Retina (tissue), 1 donor: ENCODE measurements at places on chromosomes 7 and 10.
A peak's percentile ranks its signal among the peaks of the same experiment; 100 is the strongest.

- no peak for DNase-seq
Measured at GRCh38 chr7:91346426-91346825, 82.2 kb downstream of the FZD1 start.

GRCh38 chr10:5284311-5285057 is 80.3 kb upstream of the UCN3 start:
- peak; percentile 21 for DNase-seq

GRCh38 chr7:84228526-84228925 is 33.9 kb upstream of the SEMA3A start:
- DNase-seq = no peak

- DNase-seq = peak; percentile 64
Measured at GRCh38 chr10:13001041-13001886, at the start of gene CCDC3. Gene CCDC3, minus strand, starts transcription at chr10:13001713. Its CDS starts 143 bp downstream, at chr10:13001570.

- no peak for DNase-seq
Measured at GRCh38 chr10:14040787-14041631, 289.7 kb downstream of the FRMD4A start.

DNA sequence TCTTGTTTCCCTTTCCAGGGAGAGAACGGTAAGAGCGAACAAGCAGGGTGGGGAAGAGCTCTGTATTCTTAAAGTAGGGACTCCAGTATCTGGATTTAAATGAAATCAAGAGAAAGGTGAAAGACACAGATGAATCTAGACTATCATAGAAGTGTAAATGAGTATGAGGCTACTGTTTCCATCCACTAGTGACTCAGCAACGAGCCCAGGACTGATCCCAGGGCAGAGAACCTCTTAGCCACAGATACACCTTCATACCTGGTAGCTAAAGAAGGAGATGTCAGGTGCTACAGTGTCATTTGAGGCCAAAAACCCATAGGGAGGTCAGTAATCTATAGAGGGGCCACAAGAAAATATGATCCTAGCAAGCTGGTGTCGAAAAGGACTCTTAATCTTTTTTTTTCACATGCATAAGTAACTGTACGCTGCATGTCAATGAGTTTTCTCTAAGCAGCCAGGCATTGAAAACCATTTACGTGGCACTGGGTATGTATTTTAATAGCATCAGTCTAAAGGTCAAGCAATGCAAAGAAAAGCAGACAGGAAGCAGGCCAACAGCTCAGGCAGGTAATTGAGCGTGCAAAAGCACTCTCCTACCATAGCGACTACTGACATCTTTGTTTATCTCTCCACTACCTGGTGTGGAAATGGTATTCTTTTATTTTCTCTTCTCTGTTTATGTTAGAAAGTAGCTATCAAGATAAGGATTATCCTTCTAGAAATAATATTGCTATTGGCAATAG is 91.5 kb upstream of the EGR2 start:
- no peak for DNase-seq

DNA sequence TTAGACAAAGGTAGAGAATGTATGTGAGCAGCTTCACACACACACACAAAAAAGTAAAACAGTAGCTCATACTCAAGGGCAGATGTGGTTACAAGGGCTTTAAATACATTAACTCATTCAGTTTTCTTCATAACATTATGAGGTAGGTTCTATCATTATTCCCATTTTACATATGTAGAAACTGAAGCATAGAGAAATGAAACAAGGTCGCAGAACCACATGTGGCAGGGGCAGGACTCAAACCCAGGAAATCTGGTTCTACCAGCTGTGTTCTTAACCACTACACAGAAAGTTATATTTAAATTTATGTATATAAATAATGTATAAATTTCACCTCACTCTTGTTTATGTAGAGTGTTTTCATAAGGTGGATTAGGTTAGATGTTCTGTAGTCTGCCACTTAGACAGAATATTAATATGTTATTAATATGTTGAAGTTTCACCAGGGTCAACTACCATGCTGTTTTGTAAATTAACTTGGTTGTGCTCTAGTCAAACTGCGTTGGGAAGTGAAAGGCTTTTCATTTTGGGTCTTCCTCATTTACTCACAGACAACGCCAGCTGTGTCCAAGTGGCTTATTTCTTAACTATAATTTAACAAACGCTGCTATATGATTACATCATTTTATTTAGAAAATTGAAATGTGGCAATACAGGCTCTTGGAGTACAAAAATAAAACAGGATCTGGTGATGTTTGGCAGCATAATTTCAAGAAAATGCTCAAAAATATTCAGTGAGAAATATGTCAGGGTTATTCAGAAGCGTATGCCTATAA is 138.4 kb downstream of the MDFIC start:
- no peak for DNase-seq
